Anterior cingulate cortex (tissue), 58 donors: ENCODE measurements at places on chromosomes 6 and 20.

DNA sequence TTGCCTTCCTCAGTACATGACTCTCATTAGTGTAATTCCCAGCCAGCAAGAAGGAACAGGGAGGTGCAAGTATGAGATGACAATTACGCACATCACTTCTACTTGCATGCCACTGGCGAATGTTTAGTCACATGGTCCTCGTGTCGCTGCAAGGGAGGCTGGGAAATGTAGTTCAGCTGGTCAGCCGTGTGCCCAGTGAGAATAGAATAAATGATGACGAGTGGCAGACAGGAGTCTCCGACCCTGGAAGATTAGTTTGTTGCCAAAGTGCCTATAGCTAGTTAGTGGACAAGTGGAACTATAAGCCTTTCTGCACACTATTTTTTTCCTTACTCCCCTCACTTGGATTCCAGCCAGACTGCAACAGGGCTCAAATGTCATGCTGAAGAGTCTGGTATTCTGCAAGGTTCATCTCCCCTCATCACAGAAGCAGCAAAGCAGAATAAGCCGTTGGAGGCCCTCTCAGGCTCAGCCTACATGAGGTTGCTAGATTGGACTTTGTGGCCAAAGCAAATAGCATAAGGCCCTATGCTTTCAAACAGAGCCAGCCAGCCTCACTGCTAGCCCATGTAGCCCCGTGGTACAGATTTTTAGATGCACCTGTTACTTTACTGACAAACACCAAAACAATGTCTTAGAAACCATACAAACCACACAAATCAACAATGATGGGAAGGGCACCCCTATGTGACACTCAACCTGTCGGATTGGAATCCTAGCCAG is 9.7 kb downstream of the LINC00237 start:
- DNase-seq, result peak; percentile 58

GRCh38 chr20:39105551-39105950 is 143.4 kb downstream of the DHX35 start:
- no peak for DNase-seq

DNA sequence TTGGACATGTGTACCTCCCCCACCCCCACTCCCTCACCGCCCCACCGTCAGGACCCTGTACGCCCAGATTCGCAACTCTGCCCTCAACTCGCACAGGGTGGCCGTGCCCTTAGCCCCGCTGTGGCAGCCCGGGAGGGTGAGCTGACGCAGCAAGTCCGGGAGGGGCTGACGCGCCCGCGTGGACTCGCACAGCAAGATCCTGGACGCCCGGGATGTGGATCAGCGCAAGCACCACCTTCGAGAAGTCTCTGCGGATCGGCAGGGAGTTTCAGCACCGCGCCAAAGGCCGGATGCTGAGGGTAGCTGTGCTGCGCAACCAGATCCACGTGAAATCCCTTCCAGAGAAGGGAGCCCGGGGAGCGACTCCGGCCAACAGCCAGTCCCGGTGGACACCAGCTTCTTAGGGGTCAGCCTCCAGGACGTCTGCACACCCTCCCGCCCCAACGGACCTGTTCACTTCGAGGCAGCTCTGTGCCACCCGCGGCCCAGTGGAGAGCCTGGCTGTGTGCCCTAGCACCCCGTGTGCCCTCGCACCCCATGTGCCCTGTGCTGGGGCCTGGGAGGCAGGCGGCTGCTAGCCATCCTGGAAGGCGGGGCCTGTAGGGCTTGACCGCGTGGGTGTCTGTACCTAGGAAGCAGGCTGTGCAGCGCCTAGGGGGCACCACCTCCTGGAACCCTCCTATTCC is 6.7 kb upstream of the GJA10 start:
- DNase-seq, result no peak

GRCh38 chr6:12200015-12200564 is 90.1 kb upstream of the EDN1 start:
- no peak for DNase-seq

GRCh38 chr20:63367446-63368055 is 6.4 kb upstream of the CHRNA4 start:
- DNase-seq, result no peak

GRCh38 chr6:33853736-33854135 is 49.9 kb upstream of the MLN start:
- DNase-seq, result no peak

DNA sequence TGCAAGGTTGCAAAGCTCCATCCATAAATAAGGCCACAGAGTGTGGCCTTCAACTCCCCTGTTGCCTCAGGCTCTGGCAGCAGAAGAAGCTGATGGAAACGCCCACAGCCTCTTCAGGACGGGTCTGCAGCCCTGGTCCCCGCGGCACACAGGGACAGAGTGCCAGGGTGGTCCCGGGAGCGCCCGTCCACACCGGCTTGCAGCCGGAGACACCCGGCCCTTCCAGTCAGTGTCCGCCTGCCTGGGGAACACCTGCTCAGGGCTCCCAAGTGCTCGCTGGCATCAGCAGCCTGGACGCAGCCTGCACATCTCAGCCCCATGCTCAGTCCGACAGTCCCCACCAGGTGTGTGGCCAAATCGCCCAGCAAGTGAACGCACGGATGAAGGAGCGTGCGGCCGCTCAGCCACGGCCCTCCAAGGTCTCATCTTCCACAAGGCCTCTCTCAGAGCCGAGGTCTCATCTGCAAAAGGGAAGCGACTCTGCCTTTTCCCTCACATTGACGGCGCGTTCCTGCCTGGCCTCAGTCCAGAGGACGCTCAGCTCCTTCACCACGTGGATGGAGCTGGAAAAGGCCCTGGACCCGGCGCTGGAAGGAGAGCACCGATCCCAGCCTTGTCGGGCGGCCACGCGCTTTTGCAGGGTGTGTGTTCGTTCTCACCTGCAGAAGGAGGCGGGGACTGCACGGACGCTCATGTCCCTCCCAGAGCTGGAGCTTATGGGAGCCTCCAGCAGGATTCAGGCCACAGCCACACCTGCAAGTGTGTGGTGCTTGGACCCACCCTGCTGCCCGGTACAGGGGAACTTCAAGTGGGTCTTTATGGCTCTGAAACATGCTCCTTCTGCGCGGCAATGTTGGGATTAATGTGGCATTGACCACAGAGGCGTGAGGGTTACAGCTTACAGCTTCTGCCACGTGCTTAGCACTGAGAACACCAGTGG is 180.4 kb downstream of the DLL1 start:
- no peak for DNase-seq

DNA sequence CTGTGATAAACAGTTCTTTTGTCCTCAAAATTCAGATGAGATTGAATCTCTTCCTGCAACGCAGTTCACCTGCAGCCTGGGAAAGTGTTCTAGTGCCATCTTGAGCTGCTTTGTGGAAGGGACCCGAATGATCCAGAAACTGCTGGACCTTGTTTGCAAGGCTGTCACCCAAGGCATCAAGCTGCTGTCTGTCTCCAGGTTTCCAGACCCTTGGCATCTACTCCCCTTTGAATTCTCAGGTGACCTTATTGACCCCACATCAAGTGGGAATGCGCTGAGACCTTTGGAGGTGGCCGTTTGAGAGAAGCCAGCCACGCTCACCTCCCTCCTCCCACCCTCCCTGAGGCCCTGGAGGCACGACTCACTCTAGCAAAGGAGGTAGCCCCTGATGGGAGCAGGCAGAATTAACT is 112.5 kb downstream of the EDN3 start:
- DNase-seq, result no peak

- no peak for DNase-seq
Measured at GRCh38 chr20:47038566-47039560, 144.2 kb downstream of the EYA2 start.
